ENCODE measurements at places on chromosomes 1 and 21. TPM values are rescaled to one million over a fixed set of nuclear protein-coding genes. Genes with fewer than 3 reads are reported as not detected.

S100B gene
- total RNA-seq = 0.27 TPM

GRCh38 chr1:162388615-162389014, 7.1 kb downstream of the C1orf226 start:
- no peak for DNase-seq

DNA sequence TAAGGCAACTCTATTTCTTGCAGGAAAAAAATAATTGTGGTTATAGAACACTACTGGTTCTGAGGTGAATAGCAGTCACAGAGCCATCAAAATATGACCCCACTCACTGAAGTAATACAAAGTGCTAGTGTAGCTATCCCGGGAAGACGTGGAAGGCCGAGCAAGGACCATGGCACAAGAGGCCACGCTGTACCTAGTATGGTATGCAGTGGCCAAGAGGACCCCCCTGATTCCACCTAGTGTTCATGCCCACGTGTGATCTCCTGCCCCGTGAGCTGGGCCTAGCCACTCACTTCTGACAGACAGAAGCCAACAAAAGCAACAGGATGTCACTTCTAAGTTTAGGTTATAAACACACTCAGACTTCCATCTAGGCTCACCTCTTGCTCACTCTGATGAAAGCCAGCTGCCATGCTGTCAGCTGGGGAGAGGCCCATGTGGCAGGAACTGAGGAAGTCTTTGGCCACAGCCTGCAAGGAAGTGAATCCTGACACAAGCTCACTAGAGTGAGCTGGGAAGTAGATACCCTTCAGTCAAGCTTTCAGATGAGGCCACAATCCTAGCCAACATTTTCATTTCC, 21.7 kb upstream of the LSS start:
- no peak for DNase-seq

DNA sequence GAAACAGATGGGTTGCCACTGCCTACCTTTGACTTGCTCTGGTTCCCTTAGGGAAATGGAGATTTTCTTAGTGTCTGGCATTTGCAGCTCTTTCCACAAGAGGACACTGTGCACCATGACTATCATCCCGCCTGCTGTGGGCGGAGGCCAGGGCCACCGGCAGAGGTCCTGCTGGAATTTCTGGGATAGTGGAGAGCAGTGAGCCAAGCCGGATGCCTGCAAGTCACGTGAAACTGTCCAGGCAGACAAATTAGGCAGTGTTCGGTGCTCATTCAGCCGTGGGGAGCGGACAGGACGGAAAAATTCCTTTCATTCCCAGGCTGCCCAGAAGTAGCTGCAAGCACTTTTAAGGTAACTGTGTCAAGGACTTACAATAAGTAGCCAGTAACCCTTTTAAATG, 43.4 kb downstream of the IGSF5 start:
- no peak for DNase-seq

GRCh38 chr1:47059376-47059775, 7.7 kb upstream of the CYP4Z1 start:
- DNase-seq = no peak
